ENCODE measurements at places on chromosomes 7 and 10. TPM values are rescaled to one million over a fixed set of nuclear protein-coding genes. Genes with fewer than 3 reads are reported as not detected.

CUBN gene
- total RNA-seq, result 4.4 TPM

- no peaks in the 10 kb centered on the region for H3K36me3 ChIP-seq
- peaks cover 10% of the 10 kb centered on the region for H3K4me1 ChIP-seq
These were observed 34.0 kb downstream of the ESYT2 start for GRCh38 chr7:158795272-158795671.

GRCh38 chr7:73688288-73688687, 4.9 kb downstream of the BUD23 start:
- no peak for DNase-seq
- no peak overlapping the region for H3K4me3 ChIP-seq
- peaks cover 21% of the 10 kb centered on the region for H3K4me1 ChIP-seq
- no peak overlapping the region for H3K27ac ChIP-seq
- H3K27me3 ChIP-seq, result no peaks in the 10 kb centered on the region

DNA sequence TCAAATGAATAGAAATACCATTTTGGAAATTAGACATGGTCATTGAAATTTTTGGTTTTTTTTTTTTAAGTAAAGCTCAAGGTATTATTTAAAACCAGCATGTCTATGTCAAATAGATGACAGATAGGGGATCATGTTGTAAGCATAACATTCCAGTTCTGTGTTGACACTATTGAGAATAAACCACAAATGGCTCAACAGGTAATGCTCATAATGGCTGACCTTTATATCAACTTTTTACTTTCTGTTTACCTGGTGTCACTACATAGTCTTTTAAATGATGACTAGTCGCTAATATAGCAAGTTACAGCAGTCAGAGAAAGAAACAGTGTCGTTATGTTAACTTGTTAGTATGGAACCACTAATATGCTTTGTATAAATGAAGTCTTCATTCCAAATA, 616.0 kb downstream of the GATA3 start:
- no peak overlapping the region for H3K4me3 ChIP-seq
- DNase-seq, result no peak
- H3K4me1 ChIP-seq, result no peaks in the 10 kb centered on the region
- no peaks in the 10 kb centered on the region for H3K36me3 ChIP-seq
- H3K27me3 ChIP-seq, result no peaks in the 10 kb centered on the region

GRCh38 chr7:14851610-14852009, 50.9 kb downstream of the DGKB start:
- no peak overlapping the region for H3K27ac ChIP-seq
- H3K36me3 ChIP-seq, result no peaks in the 10 kb centered on the region
- no peaks in the 10 kb centered on the region for H3K4me1 ChIP-seq
- no peak for DNase-seq
- no peaks in the 10 kb centered on the region for H3K27me3 ChIP-seq

DNA sequence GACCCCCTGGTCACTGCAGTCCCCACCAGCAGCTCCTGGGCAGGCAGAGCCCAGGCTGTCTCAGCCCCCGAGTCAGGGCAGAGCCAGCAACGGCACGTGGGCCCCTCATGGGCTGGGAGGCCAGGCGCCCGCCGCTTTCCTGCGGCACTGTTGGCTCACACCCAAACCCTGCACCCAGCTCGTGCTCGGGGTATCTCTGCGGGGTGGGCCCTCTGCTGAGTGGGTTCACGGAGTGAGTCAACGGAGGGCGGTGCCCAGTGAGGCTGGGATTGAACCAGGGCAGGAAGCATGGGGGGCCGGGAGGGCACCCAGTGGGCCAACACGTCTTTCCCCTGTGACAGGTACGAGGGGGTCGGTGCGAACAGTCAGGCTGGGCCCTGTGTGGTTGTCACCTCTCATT, 28.9 kb downstream of the ADAP1 start:
- no peak overlapping the region for H3K27ac ChIP-seq
- no peak for DNase-seq
- H3K27me3 ChIP-seq, result no peaks in the 10 kb centered on the region

Measured in vagina (tissue), 2 donors.